ENCODE measurements at places on chromosomes 11 and 22. TPM values are rescaled to one million over a fixed set of nuclear protein-coding genes. Genes with fewer than 3 reads are reported as not detected.

OSM gene
- total RNA-seq, result not detected

MED19 gene
- total RNA-seq, result 20.5 TPM

NRGN gene
- total RNA-seq, result 0.60 TPM

FGF4 gene
- 2.0 TPM for total RNA-seq

SNU13 gene
- total RNA-seq, result 241 TPM

F2 gene
- total RNA-seq, result not detected

SCGB1A1 gene
- total RNA-seq, result not detected

C11orf65 gene
- 0.22 TPM for total RNA-seq

MCHR1 gene
- 0.91 TPM for total RNA-seq

PTGDR2 gene
- not detected for total RNA-seq

OR52N4 gene
- not detected for total RNA-seq

ADAMTS8 gene
- 15.5 TPM for total RNA-seq

CHST1 gene
- total RNA-seq, result 3.8 TPM

MYBPC3 gene
- total RNA-seq, result not detected

FADS3 gene
- 40.2 TPM for total RNA-seq
